ENCODE measurements at places on chromosomes 1 and 21.

GRCh38 chr21:25862596-25862995 is 127.8 kb downstream of the GABPA start:
- peak; percentile 41 for DNase-seq

DNA sequence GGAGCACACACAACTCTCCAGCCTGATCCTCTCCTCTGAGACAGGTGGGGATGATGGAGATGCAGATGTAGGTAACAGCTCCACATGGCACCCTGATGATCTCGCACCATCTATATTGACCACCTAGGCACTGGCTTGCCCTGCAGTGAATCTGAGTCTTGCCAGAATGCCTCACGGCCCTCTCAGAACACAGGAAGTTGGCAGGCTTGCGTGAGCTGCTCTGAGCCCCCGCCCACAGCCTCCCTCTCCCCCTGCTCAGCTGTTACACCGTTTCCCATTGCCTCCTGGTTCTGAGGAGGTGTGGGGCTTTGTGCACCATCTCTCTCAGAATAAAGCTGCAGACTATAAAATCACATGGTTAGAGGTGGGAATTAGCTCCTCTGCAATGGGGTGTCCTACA is 48.0 kb downstream of the URB2 start:
- no peak for DNase-seq

- DNase-seq, result no peak
These were observed 22.8 kb downstream of the ATP6V1G3 start for GRCh38 chr1:198517623-198518199.

DNA sequence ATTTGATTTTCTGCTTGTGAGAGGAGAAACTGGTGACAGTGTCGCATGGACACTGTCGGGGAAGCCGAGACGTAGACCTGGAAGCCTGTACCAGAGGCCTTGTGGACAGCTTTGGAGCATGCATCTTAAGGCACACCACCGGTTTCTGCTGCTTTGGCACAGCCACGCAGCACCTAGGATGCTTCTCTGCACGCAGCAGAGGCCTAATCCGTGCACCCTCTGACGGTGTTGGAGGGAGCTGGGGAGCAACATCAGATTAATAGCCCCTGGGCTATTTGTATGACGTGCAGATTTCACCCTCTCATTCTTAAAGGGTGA is 30.3 kb downstream of the TEX35 start:
- DNase-seq, result no peak
